ENCODE measurements at places on chromosomes 16 and 17.

- DNase-seq: no peak
Observed at GRCh38 chr17:78684026-78684425, 98.0 kb downstream of the CYTH1 start.

- no peak for DNase-seq
Observed at GRCh38 chr17:63555500-63556156, 5.4 kb downstream of the DCAF7 start.

- DNase-seq: no peak
Observed at GRCh38 chr17:35627417-35627816, 40.3 kb downstream of the AP2B1 start.

DNA sequence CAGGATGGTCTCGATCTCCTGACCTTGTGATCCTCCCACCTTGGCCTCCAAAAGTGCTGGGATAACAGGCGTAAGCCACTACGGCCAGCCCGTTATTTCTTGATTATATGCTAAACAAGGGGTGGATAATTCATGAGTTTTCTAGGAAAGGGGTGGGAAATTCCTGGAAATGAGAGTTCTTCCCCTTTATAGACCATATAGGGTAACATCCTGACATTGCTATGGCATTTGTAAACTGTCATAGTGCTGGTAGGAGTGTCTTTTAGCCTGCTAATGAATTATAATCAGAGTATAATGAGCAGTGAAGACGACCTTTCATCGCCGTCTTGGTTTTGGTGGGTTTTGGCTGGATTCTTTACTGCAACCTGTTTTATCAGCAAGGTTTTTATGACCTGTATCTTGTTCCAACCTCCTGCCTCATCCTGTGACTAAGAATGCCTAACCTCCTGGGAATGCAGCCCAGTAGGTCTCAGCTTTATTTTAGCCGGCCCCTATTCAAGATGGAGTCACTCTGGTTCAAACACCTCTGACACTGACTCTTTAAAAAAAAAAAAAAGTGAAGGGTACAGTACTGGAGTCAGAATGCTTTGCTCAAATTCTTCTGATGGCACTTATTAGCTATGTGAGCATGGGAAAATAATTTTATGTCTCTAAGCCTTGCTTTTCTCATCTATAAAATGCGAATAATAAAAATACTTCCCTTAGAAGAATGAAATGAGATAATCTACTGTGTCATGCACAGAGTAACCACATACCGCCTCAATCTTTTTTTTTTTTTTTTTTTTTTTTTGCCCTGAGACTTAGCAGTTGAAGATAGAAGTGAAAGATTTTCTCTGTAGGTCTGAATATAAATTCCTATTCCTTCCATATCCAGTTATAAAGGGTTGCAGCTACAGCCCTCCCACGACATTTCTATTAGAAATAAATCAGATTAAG is 5.1 kb upstream of the CALCOCO2 start:
- no peak for DNase-seq

GRCh38 chr16:52680993-52681392 is 134.1 kb upstream of the TOX3 start:
- DNase-seq: no peak

- no peak for DNase-seq
Observed at GRCh38 chr16:26442321-26442720, 624.4 kb upstream of the C16orf82 start.
